ENCODE measurements at places on chromosomes 7 and 10.

- DNase-seq, result peak; percentile 42
These were observed 45.9 kb downstream of the ZNF503 start for GRCh38 chr10:75355706-75356105.

DNA sequence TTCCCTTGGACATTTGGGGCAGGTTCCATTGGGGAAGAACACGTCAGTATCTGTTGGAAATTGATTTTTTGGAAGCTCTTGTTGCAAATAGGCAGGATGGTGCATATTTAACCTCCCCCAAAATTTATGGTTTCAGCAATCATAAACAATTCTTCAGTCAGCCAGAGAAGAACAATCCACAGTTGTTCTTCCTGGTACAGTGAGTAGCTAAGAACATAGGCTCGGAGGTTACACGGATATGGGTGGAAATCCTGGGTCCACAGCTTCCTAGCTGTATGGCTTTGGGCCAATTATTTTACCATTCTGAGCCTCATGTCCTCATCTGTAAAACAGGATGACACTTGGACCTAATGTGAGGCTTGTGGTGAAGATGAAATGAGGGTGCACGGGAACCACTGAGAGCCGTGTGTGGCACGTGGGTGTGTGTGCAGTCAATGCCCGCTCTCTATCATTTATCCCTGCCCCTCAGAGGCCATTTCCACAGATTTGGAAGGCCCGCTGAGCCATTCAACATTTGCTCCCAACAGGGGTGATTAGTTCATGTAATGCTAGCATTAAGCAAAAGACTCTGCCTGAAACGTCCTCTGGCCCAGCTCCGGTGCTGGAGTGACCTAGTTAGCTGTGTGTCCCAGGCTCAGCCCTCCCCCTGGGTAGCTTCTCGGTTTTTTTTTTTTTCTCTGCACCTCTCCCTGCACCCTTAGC, 9.7 kb downstream of the CAMK1D start:
- no peak for DNase-seq

GRCh38 chr7:156612930-156613329, 27.6 kb upstream of the RNF32 start:
- no peak for DNase-seq

DNA sequence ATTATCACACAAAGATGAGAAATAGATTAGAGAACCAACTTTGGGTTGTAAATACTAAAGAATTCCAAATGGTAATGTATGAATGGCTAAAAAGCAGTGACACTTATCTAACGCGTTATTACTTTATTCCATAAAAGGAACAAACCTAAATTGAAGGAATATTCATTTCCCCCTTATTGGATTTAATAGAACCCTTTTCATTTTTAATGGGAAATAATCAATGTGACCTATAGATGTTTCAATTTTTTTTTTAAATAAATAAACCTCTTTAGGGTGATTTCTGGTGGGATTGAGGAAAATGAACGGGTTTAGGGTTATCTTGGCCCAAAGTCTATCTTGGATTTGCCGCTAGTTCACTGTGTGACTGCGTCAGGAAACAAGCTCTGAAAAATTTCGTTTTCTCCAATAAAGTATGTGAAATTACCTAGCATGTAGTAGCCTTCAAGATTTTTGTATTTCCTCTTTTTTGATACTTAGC, 1.9 kb upstream of the ACBD5 start:
- DNase-seq, result no peak
